Occipital lobe (tissue), 3 donors: ENCODE measurements at places on chromosomes 2 and 18. TPM values are rescaled to one million over a fixed set of nuclear protein-coding genes. Genes with fewer than 3 reads are reported as not detected.

DYNAP gene
- total RNA-seq = not detected

HOXD1 gene
- total RNA-seq = not detected

EGR4 gene
- not detected for total RNA-seq

TRIM54 gene
- total RNA-seq = not detected

C2orf81 gene
- total RNA-seq = 0.62 TPM

REG3G gene
- total RNA-seq = not detected

DNA sequence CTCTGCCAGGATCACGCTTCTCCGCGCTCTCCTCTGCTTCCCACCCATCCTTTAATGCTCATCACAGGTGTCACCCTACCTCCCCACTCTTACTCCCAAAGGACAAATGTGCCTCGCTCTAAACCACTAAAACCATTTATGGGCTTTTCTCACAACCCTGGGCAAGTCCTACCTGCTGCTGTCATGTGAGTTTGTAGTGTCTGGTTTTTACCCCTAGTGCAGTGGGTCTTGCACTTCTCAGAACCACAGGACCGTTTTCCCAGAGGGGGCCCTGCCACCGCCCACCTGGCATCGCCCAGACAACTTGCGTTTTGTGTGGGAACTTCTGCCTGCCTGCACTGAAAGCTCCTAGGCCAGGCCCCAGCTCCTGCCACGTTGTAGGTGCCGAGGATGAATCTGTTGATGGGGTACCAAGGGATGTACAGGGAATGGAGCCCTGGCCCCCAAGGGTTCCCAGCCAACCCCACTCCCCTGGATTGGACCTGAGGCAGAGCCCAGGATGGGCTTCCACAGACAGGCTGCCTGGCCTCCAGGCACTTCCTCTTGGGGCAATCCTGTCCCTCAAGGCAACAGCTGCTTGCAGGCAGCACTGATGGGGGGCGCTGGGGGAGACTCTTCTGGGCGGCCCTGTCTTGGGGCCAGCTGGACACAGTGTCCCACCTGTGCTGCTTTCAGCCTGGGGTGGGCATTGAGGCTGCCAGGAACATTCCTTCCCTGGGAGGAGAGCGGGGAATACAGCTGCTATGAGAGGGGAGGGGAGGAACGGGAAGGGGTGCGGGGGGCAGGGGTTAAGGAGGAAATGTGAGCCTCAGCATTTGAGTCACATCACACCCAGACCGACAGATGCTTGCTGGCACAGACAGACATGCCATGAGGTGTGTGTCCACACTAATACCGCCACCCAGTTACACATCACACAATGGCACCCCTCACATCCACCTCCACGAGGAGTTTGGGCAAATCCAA, 176.3 kb downstream of the ZFP36L2 start:
- DNase-seq = no peak

- DNase-seq = no peak
These were observed 25.7 kb downstream of the UPP2 start for GRCh38 chr2:158127380-158127804.

- DNase-seq = peak; percentile 62
These were observed 74.4 kb upstream of the ASB18 start for GRCh38 chr2:236338495-236339184.

- no peak for DNase-seq
These were observed 203.7 kb upstream of the ZNF804A start for GRCh38 chr2:184394642-184395041.

GRCh38 chr2:171315781-171316180, 118.0 kb downstream of the METTL8 start:
- no peak for DNase-seq

GRCh38 chr18:7755753-7756475, 188.8 kb downstream of the PTPRM start:
- DNase-seq = no peak

DNA sequence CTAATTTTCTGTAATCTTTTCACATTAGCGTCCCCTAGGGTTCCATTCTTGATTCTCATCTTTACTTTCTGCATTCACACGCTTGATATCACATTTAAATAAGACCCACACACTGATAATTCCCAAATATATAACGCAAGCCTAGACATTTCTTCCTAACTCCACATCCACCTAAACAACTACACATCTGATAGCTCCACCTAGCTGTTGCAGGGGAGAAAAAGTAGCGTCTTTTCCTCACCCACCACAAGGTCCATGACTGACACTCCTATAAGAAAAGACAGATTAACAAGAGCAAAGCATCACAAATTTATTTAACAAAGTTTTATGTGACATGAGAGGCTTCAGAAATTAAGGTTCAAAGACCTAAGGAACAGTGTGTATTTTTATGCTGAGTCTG, 862.2 kb upstream of the DDX18 start:
- no peak for DNase-seq

DNA sequence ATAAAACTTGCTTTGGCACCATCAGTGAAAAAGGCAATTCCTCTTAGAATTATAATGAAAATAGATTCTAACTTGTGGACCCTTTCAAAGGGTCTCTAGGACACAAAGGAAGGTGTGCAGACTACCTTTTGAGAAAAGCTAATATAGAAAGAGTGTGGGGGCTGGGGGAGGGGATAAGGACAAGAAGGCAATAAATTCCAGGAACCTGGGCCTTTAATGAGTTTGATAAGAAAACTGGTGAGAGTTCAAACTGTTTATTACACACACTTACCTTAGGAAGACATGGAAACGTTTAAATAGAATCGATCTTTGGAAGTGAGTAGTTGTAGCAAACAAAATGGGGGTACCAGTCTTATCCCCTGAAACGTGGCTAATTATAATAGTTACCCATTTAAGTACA, 39.6 kb upstream of the PGAP1 start:
- no peak for DNase-seq

DNA sequence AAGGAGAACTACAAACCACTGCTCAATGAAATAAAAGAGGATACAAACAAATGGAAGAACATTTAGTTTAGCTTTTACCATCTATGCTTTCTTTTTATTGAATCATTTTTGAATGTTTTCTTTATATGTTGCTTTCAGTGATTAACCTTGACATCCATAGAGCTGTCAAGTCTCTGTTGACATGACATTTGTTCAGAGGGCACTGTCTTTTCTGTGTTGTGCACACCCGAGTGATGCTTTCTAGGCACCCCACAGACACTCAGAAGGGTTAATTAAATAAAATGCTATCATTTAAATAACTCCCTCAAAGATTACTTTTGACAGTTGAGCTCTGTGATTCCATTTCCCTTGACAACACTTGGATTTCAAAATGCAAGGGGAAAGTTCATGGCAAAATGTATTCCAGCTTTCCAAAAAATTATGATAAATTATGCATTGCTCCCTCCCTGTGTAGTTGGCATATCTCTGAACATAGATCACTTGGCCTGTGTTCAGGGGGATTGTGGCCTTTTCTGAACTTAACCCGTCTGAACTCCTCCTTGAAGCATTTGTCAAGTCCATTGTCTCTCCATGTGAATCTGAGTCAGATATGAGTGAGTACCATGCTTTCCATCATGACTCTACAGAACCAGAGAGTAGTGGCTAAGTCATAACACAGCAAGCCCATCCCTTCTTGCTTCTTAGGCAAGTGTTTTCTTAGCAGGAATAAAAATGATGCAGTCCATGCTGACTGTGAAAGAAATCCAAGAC, 372.6 kb downstream of the RPRM start:
- DNase-seq = no peak

GRCh38 chr2:62267696-62268095, 71.8 kb downstream of the B3GNT2 start:
- DNase-seq = no peak

- DNase-seq = no peak
These were observed 35.9 kb upstream of the MGAT5 start for GRCh38 chr2:134217924-134218323.
